ENCODE measurements at places on chromosomes 1 and 21.
A peak's percentile ranks its signal among the peaks of the same experiment; 100 is the strongest.

DNA sequence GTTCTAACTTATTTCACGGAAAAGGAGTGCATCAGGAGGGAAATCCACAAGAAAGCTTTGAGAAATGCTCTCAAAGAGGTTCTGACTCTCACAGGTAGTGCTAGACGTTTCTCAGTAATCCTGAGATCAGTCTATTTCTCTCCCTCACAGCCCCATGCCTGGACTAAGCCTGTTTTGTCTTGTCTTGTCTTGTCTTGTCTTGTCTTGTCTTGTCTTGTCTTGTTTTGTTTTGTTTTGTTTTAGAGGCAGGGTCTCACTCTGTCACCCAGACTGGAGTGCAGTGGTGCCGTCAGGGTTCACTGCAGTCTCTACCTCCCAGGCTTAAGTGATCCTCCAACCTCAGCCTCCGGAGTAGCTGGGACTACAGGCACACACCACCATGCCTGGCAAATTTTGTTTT lies 133.3 kb upstream of the SGIP1 start:
- no peak for DNase-seq

DNA sequence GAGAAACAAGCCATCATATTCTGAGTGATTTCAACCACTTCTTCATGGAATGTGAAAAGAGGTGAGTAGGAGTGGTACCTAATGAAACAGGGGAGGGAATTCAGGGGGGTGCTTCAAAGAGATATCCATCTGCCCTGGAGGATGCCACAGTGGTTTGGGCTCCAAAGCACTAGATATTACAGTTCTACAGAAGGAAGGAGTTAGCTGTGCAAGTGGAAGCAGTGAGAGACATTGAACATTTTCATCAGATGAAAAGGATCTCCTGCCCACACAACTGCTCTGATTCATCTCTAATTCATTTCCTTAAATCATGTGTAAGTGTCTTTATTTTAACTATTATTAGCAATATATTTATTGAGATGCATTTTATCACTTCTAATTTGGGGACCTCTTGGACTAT lies 2.8 kb upstream of the RGS5 start:
- no peak for DNase-seq

- DNase-seq = no peak
Measured at GRCh38 chr1:156914440-156914856, 6.0 kb upstream of the LRRC71 start.

DNA sequence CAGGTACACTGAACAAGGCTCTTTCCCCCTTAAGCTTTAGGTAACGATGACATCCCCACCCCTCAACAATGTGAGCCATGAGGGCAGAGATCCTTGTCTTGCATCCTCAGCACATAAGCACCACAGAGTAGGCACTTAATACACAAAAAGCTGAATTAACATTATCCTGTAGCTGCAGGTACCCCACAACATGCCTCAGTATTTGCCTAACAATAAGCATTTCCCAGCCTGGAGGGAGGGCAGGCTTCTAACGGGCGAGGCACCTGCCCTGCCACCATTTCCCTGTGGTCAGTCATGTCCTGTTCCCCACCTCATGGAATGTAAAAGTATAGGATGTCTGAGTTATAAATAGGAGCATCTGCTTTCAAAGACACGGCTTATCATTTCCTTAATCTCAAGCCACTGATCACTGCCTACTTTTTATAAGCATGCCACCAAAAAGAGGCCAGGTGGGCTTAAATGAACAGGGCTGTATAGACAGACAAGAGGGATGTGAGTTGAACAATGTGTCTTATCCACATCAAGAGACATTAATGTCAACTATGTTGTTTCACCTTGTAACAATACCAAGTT lies 3.4 kb downstream of the CAPZB start:
- DNase-seq = no peak

DNA sequence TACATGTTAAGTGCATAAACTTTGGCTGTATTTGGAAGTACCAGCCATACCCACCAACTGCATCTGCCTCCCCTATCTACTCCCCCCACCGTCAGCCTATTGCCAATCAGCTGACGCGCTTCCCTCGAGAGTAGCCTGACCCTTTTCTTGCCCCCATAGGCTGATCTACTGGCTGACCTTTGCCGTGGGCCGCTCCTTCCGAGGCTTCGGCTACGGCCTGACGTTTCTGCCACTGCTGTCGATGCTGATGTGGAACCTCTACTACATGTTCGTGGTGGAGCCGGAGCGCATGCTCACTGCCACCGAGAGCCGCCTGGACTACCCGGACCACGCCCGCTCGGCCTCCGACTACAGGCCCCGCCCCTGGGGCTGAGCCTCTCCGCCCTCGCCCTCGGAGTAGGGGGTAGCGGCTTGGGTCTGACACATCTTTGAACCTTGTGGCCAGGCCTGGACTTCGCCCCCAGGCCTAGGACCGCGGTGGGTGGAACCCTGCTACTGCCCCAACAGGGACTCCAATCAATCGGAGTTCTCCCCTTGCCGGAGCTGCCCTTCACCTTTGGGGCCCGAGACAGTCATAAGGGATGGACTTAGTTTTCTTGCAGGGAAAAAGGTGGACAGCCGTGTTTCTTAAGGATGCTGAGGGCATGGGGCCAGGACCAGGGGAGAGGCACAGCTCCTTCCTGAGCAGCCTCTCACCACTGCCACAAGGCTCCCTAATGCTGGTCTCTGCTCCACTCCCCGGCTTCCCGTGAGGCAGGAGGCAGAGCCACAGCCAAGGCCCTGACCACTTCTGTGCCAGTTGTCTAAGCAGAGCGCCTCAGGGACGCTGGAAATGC lies 4.0 kb downstream of the GLMP start:
- DNase-seq = no peak

DNA sequence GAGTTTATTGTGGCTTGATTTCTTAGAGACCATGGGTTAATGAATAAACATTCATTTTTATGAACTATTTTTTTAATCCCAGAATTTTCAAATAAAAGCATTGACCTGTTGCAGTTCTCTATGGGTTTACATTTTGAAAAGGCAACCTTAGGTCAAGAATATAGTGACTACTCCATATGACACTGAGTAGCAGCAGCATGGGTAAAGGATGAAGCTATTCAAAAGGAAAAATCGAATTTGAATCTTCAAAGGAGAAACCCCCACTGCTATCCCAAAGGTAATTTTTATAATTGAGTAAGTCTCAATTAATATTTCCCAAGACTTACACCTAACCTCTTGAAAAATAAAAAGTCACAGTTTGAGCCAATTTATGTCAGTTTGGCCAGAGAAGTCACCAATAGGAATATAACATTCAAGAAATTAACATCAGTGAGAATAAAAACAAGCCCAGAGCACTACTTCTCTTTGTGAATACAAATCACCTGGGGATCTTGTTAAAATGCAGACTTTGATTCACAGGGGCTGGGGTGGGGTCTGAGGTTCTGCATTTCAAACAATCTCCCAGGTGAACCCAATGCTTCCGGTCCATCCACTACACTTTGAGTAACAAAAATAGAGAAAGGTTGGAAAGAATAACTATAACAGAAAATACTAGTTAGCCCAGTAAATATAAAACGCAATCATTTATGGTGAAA lies 39.8 kb downstream of the USP1 start:
- no peak for DNase-seq

GRCh38 chr1:98051065-98051675 lies 130.3 kb upstream of the DPYD start:
- DNase-seq = no peak

DNA sequence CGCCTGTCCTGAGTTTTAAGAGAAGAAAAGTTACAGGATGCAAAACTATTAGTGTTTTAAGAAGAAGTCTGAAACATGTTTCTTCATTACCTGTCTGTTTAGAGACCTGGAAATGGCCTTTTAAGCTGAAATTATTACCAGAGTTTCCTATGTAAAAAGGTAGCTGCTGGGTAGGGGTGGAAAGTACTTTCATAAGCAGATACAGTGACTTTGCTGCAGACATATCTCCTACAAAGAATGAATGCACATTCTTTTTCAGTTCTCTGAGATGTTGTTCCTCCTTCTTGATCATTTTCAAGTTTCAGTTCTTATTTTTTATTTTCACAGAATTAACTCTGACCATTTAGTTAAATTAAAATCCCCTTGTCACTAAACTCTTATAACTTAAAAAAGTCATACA lies 1329.6 kb downstream of the KCNT2 start:
- no peak for DNase-seq

- DNase-seq = peak; percentile 80
Measured at GRCh38 chr21:42227909-42228708, 9.2 kb downstream of the ABCG1 start.

DNA sequence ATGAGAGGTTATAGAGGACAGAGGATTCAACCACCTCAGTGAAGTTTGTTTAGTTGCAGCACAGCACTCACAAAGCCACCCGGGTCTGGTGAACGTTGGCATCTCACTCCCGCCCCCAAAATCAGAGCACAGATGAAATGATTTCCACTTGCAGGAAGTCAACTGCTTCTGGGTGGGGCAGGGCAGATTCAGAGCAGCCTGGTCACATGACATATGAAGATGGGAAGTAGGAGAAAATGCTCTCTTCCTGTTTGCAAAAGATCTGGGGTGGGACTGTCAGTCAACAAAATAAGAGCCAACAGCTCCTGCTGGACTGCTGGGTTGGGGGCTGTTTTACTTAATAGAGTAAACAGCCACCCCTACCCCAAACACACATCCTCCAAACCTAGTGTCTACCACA lies 43.2 kb downstream of the LRRC71 start:
- DNase-seq = no peak

DNA sequence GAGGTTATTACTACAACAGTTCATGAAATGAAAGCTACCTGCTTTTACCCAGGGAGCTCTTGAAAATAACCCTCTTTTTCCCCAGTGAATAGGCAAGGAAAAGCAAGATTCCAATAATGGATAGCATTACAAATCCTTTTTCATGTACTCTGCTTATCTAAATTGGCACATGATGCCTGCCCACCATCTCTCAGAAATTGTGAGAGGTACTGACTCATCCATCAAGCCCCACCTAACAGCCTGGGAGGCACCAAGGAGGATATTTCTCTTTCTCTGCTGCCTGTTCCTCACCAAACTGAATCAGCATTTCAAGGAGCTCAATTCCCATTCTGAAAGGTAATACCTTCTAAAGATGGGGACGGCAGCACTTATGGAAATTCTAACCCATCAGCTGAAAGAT lies 34.4 kb downstream of the PALMD start:
- no peak for DNase-seq

GRCh38 chr21:34713621-34714020 lies 44.8 kb downstream of the CLIC6 start:
- no peak for DNase-seq

DNA sequence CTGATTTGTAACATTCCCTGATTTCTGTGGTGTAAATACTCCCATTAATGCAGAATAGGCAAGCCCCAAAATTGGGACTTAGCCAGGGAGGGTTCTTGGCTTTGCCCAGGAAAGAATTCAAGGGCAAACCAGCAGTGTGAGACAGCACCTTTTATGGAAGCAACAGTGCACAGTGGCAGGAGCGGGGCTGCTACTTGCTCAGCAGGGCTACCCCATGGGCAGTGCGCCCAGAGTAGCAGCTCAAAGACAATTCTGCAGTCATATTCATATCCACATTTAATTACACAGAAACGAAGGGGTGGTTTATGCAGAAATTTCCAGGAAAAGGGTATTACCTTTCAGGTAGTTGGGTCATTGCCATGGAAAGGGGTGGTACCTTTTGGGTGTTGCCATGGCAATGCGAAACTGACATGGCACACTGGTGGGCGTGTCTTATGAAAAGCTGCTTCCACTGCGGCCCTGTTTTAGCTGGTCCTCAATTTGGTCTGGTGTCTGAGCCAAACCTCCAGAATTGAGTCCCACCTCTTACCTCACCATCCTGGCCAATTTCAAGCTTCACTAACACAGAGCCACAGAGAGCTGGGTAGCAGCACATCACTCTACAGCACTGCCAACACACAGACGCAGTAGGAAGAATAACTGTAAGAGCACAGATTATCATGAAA lies 35.9 kb downstream of the FHAD1 start:
- DNase-seq = no peak

- DNase-seq = no peak
Measured at GRCh38 chr1:231678011-231678432, 51.4 kb downstream of the DISC1 start.

GRCh38 chr1:10755970-10756521 lies 40.4 kb downstream of the CASZ1 start:
- peak; percentile 19 for DNase-seq

- DNase-seq = no peak
Measured at GRCh38 chr21:44727757-44728156, 16.4 kb upstream of the TSPEAR start.

DNA sequence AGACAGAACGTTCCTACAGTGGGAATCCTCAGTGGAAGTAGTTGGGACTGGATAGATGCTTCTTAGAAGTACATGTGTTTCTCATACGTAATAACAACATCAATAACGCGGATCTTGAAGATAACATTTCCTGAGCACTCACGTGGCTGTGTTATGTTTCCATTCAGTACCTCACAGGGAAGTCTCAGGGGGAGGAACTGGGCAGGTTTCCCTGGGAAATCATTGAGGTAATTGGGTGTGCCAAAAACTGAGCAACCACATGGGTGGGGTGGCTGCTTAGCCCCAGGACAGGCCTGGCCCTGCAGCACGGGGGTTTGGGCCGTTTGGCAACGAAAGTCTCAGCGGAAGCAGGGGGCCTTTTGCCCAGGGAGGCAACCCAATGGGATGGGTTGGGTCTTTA lies 133.8 kb downstream of the ZSCAN20 start:
- no peak for DNase-seq

- no peak for DNase-seq
Measured at GRCh38 chr1:187280031-187280430, 451.3 kb downstream of the PLA2G4A start.

DNA sequence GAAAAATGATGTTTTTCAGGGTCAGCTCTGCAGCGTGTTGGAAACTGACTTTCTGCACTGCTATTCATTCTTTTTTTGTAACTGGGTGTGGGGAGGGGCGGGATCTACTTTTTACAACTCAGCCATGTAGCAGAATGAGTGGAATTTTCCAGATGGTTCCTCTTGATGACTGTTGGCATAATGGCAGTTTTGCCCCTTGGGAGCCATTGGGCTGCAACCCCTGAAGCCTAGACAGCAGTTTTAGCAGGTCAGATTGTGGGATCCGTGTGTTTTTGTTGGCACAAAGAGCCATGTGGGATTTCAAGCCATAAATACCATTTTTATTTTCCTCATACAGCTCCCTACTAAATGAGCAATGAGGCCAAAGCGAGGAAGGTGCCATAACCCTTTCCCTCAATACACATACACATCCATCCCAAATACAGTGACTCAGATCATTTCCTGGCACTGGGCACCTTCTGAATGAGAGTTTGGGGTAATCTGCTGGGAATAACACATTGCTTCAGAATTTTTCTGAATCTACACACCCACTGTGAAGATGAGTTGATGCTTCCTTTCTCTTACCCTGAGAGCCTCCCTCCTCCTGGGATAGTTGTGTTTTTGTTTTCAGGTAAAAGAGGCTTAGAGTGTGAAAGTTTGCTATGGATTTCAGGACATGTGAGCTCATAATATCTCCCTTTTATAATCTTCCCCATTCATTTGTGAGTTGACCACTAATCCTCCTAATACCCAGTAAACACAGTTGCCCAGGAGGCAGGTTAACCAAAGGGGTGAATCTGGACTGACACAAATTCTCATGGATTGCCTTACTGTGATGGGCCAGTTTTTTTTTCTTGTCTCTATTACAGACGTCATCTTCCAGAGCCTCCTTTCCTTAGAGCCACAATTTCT lies 13.1 kb downstream of the S100A10 start:
- DNase-seq = no peak

- DNase-seq = no peak
Measured at GRCh38 chr1:209485167-209485566, 98.3 kb upstream of the CAMK1G start.

GRCh38 chr1:53732912-53733317 lies 6.0 kb downstream of the GLIS1 start:
- no peak for DNase-seq
